ENCODE measurements at places on chromosomes 2 and 18.
A peak's percentile ranks its signal among the peaks of the same experiment; 100 is the strongest.

- H3K36me3 ChIP-seq, result no peaks in the 10 kb centered on the region
- no peaks in the 10 kb centered on the region for H3K4me1 ChIP-seq
- no peaks in the 10 kb centered on the region for H3K27me3 ChIP-seq
- no peak for DNase-seq
Observed at GRCh38 chr18:54776282-54776977, 51.8 kb upstream of the RAB27B start.

GRCh38 chr2:98479371-98479770 lies 34.7 kb downstream of the INPP4A start:
- peaks cover 99% of the 10 kb centered on the region for H3K4me1 ChIP-seq
- no peaks in the 10 kb centered on the region for H3K36me3 ChIP-seq
- H3K27ac ChIP-seq, result peak overlapping the region; percentile 76
- DNase-seq, result no peak

- H3K4me3 ChIP-seq, result peak overlapping the region; percentile 89
- H3K27ac ChIP-seq, result peak overlapping the region; percentile 88
- H3K36me3 ChIP-seq, result peaks cover 93% of the 10 kb centered on the region
- H3K4me1 ChIP-seq, result peaks cover 76% of the 10 kb centered on the region
- DNase-seq, result no peak
Observed at GRCh38 chr2:200860092-200860795, 4.2 kb downstream of the CLK1 start.

- H3K4me3 ChIP-seq, result no peak overlapping the region
- no peaks in the 10 kb centered on the region for H3K4me1 ChIP-seq
- no peak for DNase-seq
- H3K27ac ChIP-seq, result no peak overlapping the region
Observed at GRCh38 chr2:47833516-47833968, 50.6 kb downstream of the MSH6 start.

DNA sequence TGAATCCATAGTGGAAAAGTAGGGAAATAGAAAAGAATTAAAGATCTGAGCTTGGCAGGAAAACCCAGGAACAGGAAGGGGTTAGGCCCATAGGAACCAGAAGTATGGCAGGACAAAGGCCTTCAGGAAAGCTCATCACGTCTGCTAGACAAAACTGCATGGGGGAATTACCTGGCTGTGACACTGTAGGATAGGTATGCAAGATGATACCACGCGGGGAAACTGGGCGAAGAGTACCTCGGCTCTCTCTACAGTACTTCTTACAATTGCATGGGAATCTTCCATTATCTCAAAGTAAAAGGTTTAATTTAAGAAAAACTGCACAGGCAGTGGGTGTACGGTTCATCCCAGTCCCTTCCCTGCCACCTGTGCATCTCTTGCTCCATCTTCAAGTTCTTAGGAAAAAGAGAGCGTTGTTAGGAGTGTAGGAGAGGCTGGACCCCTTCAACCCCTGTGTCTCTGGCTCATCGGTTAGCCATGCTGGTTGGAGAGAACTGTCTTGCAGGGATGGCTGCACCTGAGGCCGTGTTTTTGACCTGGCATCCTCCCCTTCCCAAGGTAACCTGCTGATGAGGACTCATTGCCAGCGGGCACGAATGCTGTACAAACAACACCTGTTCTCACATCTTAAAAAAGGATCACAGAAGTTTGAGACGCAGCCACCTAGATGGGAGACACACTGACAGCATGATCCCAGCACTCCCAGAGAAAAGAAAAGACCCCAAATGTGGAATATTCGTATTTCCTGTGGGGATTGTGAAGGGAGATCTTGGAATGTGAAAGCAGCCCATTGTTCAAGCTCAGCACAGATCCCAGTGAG lies 120.5 kb upstream of the COPS8 start:
- peaks cover 12% of the 10 kb centered on the region for H3K4me1 ChIP-seq
- peaks cover 26% of the 10 kb centered on the region for H3K27me3 ChIP-seq
- H3K4me3 ChIP-seq, result no peak overlapping the region
- no peak overlapping the region for H3K27ac ChIP-seq
- H3K36me3 ChIP-seq, result no peaks in the 10 kb centered on the region

DNA sequence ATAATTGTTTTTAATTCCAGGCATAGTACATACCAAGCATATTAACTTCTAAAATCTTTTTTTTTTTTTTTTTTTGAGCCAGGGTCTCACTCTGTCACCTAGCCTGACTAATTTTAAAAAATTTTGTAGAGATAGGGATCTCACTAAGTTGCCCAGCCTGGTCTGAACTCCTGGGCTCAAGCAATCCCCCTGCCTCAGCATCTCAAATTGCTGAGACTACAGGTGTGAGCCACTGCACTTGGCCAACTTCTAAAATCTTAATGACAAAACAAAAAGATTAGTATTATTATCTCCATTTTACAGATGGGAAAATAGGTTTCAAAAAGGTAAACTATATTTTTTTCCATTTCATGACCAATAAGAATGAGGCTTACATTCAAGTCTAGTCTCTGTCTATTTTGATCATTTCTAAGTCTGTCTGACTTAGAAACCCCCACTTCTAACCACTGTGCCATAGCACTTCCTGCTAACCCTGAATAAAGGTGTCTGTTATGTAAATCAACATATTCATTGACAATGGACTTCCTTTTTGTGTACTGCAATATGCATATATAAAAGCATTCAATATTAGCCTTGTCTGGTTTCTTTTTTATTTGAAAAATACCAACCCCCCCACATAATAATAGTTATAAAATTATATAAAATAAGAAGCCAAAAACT lies 28.7 kb upstream of the ZEB2 start:
- peaks cover 3% of the 10 kb centered on the region for H3K36me3 ChIP-seq
- no peaks in the 10 kb centered on the region for H3K27me3 ChIP-seq
- no peak overlapping the region for H3K4me3 ChIP-seq
- H3K27ac ChIP-seq, result peak overlapping the region; percentile 69
- peak; percentile 25 for DNase-seq

- H3K4me1 ChIP-seq, result no peaks in the 10 kb centered on the region
- H3K27ac ChIP-seq, result no peak overlapping the region
- H3K36me3 ChIP-seq, result no peaks in the 10 kb centered on the region
Observed at GRCh38 chr2:40434731-40435271, 17.1 kb downstream of the SLC8A1 start.

DNA sequence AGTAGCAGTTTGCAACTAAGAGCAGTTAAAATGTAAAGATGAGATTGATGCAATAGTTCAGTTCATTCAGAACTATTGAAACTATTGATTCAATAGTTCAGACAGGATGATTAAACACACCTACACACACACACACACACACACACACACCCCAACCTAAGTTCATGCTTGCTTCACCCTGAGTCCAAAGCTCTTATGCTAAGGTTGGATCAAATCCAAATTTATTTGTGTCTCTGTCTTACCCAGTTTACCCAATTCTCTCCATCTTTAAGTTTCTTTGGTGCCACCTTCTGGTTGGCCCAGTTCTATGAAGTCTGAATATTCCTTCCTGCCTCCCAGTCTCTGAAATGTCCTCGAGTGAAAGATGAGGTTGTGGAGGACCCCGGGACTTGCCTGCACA lies 5.1 kb downstream of the SERPINB8 start:
- no peaks in the 10 kb centered on the region for H3K27me3 ChIP-seq
- H3K4me3 ChIP-seq, result no peak overlapping the region
- no peak for DNase-seq
- peaks cover 15% of the 10 kb centered on the region for H3K36me3 ChIP-seq
- no peak overlapping the region for H3K27ac ChIP-seq

- no peaks in the 10 kb centered on the region for H3K27me3 ChIP-seq
- H3K27ac ChIP-seq, result no peak overlapping the region
- no peak overlapping the region for H3K4me3 ChIP-seq
- peaks cover 2% of the 10 kb centered on the region for H3K36me3 ChIP-seq
- no peak for DNase-seq
- no peaks in the 10 kb centered on the region for H3K4me1 ChIP-seq
Observed at GRCh38 chr18:71022389-71022788, 733.5 kb downstream of the SOCS6 start.
